Stimulated activated CD8-positive, alpha-beta memory T cell treated with anti-CD3 and anti-CD28 coated beads, Interleukin-7, amount 100 ng/mL, for 48 hours (primary cell): ENCODE measurements at places on chromosomes 2 and 18.

DNA sequence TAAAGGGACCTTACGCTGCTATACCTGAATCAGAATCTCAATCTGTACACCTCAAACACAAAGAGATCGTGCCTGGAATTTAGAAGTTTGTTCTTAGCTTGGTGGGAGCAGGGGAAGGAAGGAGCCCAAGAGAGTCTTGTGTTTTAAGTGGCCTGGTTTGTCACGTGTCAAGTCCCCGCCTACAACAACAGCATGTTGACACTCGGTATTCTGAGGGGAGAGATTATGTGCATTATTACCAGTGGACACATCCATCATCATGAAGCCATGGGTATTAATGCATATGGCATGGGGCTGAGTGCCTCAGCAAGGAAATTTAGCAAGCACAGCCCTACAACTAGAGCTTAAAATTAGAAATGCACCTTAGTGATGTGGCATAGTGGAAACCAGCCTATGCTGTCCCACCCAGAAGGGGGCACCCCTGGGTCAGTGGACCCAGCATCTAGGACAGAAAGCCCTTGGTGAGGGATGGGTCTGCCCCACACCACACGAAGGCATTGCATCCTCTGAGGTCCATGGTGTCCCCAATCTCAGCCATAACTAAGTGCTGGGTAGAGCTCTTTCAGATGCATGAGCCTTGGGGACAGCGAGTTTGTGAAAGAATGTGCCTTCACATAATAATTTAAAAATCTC, 138.7 kb downstream of the MGAT5 start:
- DNase-seq, result no peak

- DNase-seq, result no peak
Observed at GRCh38 chr2:225512876-225513540, 113.5 kb downstream of the NYAP2 start.

DNA sequence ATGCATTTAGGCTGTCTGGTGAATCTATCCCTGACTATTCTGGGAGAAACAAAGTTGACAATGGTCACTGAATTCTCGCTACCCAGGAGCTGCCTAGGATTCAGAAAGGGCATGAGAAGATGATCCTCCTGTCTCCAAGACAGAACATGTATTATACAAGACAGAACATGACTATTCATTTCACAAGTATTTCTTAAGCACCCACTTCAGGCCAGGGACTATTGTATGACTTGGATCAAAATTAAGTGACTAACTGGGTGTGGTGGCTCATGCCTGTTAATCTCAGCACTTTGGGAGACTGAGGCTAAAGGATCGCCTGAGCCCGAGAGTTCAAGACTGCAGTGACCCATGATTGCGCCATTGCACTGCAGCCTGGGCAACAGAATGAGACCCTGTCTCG, 235.8 kb upstream of the RAB12 start:
- DNase-seq, result no peak

GRCh38 chr2:189557373-189557772, 23.2 kb downstream of the SLC40A1 start:
- DNase-seq, result no peak

DNA sequence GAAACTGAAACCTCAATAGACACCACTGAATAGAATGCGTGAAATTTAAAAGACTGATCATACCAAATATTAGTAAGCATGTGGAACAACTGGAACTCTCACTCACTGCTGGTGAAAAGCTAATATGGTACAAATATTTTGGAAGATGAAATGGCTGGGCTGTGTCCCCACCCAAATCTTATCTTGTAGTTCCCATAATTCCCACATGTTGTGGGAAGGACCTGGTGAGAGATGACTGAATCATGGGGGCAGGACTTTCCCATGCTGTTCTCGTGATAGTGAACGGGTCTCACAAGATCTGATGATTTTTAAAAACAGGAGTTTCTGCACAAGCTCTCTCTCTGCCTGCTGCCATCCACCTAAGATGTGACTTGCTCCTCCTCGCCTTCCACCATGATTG, 32.0 kb upstream of the MYCN start:
- DNase-seq, result no peak

- DNase-seq, result no peak
Observed at GRCh38 chr2:106018141-106018540, 176.0 kb downstream of the UXS1 start.

- DNase-seq, result no peak
Observed at GRCh38 chr2:72136933-72137497, 10.6 kb downstream of the CYP26B1 start.

DNA sequence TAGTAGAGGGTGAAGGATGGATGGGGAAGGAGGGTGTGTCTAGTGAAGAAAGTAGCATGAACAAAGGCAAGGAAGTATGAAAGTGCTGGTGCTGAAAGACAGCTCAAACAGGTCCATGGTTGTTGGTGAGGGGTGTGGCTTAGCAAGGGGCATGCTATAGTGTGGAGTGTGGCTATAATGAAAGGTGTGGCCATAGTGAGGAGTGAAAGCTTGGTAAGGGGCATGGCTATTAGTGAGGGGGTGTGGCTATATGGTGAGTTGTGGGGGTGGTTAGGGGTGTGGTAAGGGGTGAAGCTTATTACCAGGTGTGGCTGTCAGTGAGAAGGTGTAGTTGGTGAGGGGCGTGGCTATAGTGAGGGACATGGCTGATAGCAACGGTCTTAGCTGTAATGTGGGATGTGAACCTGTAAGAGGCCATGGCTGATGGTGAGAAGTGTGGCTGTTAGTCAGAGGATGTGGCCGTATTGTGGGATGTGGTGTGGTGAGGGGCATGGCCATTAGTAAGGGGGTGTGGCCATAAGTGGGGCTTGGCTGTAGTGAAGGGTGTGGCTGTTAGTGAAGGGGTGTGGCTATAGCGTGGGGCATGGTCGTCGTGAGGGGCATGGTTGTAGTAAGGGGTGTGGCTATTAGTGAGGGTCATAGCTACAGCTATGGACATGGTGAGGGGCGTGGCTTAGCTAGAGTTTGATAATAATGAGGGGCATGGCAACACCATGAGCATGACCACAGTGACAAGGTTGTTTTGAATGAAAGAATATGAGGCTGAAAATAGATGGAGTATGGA, 549.6 kb downstream of the FBXO15 start:
- no peak for DNase-seq

DNA sequence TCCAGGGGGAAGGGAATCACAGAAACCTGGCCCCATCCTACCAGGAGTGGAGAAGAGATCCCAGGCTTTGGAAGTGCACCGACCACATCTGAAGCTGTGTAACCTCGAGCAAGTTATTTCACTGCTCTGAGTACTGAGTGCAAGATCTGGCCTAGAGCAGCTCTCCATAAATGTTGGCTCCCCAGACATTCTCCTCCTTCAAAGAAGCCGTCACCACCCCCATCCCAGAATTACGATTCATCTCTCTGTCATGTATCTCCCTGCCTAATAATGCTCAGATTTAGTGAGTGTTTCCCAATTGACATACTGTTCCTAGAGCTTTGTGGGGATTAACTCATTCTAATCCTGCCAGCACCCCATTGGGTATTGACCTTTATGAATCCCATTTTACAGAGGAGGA, 51.7 kb downstream of the TNS1 start:
- no peak for DNase-seq

DNA sequence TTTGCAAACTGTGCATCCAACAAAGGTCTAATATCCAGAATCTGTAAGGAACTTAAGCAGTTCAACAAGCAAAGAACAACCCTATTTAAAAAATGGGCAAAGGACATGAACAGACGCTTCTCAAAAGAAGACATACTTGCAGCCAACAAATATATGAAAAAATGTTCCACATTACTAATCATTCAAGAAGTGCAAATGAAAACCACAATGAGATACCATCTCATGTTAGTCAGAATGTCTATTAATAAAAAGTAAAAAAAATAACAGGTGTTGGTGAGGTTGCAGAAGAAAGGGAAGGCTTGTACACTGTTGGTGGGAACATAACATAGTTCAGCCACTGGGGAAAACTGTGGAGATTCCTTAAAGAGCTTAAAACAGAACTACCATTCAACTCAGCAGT, 126.2 kb downstream of the NAT8 start:
- no peak for DNase-seq

DNA sequence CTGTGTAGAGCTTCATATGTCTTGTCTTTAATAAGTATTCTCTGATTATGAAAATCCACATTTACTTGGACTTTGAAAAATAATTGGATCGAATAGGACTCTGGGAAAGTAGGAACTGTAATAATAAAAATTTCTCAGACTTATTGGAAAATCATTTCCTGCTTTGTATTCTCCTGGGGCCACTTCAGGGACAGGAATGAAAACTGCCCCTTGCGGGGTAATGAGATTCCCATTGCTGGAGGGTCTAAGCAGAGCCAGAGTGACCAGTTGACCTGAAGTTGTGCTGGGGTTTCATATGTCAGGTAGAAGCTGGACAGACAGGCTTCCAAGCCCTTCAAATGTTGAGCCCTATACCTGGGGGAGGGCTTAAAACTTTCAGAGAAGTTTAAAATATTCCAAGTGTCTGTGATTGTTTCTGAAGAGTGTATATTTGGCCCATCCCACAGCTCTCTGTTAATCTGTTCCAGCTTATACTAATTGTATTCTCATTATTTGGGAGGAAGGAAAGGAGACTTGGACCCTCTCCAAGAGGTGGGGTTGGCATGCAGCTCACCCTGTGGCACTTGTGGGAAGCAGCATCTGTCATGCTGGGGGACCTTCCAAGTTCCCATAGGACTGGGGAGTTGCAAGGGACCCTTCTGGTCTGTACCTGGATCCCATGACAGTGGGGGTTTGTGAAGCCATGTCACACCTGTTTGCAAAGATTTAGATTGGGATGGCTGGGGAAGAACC, 268.7 kb upstream of the ATP5MC3 start:
- no peak for DNase-seq

DNA sequence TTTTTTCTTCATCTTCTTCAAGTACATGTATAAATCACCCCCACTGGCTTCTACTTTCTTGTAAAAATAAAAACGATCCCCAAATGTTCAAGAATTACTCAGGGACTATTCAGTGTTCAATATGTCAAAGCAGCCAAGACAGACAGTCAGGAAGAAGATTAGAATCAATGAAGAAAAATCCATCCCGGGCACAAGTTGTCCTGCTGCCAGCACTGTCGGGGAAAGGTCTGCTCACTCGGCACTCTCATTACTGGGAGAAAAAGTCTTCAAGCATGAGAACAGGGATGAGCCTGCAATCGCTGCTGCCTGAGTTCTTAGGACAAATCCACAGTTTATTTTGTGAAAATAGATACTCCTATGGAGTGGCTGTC, 482.8 kb upstream of the KLHL29 start:
- no peak for DNase-seq

DNA sequence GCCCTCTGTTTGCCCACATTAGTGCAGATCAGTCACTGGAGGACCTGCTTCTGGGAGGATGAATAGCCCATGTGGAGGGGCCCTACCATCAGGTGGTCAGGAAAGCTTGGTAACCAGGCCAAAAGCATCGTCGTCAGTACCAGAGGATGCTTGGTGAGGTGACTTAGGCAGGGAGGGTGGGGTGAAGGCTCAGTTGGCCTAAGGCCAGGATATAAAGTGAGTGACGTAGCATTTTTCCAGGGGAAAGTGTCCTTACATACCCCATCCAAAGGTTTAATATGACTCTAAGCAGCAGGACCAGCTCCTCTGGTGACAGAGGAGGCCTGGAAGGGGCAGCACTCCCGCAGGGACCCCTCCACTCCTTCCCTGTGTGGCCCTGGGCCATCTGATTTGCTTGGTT, 27.7 kb upstream of the DNMT3A start:
- DNase-seq, result no peak

DNA sequence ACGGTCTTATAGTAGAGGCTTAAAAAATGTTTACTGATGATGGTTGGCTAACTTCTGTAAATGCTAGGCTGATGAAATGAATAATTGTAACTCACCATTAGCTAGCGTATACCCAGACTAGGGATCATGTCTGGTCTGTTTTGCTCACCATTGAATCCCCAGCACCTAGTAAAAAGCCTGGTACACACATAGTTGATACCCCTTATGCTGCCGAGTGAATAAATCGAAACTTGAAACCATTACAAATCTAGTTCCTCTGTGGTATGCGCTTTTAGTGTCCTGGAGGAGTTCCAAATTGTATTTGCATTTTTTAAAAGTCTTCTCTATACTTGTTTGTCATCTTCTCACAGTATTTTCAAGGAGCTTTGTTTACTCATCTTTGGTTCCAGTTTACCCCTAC, 1.3 kb downstream of the TAF1B start:
- DNase-seq, result no peak
